ENCODE measurements at places on chromosomes 2 and 18. TPM values are rescaled to one million over a fixed set of nuclear protein-coding genes. Genes with fewer than 3 reads are reported as not detected.

The LBX2 gene
- total RNA-seq: 1.3 TPM

The TSGA10 gene
- 4.3 TPM for total RNA-seq

The RIT2 gene
- total RNA-seq: not detected

The KCNJ13 gene
- total RNA-seq: not detected

The CSRNP3 gene
- total RNA-seq: 1.7 TPM

The SCYGR7 gene
- not detected for total RNA-seq
